Fibroblast of skin of left biceps (primary cell): ENCODE measurements at places on chromosomes 13 and 19.

DNA sequence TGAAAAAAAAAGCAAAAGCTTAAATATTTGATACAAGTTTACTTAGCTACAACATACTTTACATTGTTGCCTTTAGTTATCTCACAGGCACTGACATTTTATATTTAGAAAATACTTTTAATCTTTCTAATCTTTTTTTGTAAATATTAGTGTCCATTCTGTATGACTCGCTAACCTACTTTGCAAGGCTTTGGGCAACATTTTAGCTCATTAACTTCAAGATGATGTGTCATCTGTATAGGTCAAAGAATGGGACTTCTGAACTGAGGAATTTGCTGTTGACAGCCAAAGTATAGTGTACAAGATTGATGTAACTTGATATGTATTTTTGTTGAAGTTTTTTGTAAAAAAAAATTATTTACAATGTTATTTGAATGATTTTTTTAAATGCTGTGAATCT is 2.7 kb upstream of the C1QTNF9 start:
- peak; percentile 3 for DNase-seq

- DNase-seq: peak; percentile 72
Observed at GRCh38 chr13:23778002-23778652, 111.1 kb downstream of the MIPEP start.

DNA sequence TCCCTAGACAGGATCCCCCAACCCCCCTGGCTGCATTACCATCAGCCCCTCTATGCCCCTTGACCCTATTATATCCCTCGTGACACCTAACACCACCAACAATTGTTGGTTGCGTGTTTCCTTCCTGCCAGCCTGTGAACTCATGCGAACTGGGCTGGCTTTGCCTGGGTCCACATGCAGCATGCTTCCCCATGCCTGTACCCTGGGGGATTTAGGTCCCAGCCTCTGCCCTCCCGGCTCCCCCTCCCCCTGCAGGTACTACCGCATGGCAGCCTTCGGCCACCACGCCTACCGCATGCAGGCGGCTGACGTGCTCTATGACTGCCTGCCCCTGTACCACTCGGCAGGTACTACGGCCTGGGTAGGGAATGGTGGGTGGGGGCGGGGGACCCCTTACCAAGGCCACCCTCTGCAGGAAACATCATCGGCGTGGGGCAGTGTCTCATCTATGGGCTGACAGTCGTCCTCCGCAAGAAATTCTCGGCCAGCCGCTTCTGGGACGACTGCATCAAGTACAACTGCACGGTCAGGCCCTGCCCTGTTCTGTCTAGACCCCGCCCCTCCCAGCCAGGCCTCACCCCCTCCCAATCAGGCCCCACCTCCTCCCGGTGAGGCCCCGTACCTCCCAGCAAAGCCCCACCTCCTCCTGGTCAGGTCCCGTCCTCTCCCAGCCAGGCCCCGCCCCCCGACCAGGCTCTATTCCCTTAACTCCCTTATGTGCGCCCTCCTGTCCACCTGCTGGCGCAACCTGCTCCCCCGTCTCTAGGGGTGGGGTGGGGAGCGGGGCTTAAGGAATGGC is 18.5 kb downstream of the SLC27A1 start:
- DNase-seq: no peak

DNA sequence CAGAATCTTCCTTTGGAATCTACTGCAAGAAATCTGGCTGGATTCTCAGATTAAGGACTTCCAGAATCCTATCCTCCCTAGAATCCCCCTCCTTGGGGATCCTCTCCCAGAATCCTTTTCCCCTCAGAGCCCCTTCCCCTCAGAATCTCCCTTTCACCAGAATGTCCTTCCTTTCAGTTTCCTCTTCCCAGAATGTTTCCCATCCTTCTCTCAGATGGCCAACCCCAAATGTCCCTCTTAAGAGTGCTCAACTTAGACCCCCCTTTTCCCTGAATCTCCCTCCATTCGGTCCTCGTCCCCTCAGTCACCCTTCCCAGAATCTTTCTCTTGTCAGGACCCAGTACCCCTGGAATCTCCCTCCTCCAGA is 584 bp upstream of the RPS16 start:
- no peak for DNase-seq

- DNase-seq: no peak
Observed at GRCh38 chr13:104442536-104442935, 1376.3 kb upstream of the SLC10A2 start.
